Liver (tissue), 10 donors: ENCODE measurements at places on chromosomes 4 and X. TPM values are rescaled to one million over a fixed set of nuclear protein-coding genes. Genes with fewer than 3 reads are reported as not detected.

DNA sequence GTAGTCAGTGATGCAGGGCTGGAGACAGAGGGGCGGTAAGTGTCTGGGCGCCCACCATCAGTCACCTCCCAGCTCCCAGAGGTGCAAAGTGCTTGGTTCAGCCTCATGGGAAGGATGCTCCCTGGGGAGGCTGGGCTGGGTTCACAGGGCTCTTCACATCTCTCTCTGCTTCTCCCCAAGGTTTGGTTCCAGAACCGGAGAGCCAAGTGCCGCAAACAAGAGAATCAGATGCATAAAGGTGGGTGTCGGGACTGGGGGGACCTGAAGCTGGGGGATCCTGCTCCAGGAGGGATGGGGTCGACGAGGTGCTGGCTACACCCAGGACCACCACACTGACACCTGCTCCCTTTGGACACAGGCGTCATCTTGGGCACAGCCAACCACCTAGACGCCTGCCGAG, 10.1 kb downstream of the SHOX start:
- no peak for DNase-seq

Gene CYTL1
- total RNA-seq, result not detected

DNA sequence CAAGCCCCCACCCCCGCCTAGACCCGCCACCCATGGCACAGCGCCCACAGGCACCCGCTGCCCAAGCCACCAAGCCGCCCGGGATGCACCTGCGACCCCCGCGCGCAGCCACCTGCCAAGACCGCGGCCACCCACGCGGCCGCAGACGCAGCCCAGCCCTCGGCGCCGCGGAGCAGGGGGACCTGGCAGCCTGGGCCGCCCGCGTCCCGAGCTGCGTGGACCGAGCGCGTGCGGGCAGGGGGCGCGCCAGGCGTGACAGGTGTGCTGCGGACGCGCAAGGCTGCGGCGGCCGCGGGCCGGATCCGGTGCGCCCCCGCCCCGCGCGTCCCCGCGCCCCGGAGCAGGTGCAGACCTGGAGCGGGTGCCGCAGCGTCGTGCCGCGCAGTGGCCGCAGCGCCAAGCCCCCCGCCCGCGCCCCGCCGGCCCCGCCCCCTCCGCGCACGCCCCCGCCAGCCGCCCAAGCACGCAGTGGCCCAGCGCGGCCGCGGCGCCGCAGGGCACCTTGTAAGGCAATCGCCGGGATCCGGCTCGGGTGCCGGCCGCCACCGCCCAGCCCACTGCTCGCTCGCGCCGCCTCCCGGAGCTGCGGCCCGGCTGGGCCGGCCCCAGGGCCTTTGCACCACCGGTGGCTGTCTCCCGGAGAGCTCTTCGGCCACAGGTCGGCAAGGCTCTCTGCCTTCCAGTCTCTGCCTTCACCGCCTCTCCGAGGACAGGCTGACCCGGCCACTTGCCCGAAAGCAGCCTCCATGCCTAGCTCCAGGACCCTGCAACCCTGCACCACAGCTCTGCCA, at the start of gene PNCK:
Gene PNCK (minus strand): TSS at position 386 of the 791 bp plus-strand sequence. CDS start 737 bp downstream, outside the sequence.
- no peak for DNase-seq

- DNase-seq, result no peak
Measured at GRCh38 chrX:45849261-45849862, 648.7 kb upstream of the DIPK2B start.

Gene CORIN
- total RNA-seq, result 0.17 TPM

Gene LRIT3
- total RNA-seq, result 0.08 TPM

DNA sequence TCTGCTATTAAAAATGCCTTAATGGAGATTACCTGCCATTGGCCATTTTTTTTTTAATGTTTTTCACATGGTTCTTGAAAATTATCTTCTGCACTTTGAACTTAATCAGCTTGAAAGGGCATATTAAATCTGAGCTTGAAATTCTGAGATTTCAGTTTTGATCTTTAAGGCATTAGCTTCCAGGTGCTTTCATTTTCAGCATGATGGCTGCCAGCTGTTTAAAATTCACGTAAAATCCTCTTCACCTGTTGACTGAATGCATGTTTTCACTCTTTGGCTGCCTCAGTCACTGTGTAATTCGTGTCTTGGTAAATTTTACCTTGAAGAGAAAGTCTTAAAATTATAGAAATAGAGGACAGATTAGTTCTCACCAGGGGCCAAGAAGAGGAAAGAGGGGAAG, 39.6 kb downstream of the SMAD1 start:
- DNase-seq, result no peak

Gene HSFX4
- not detected for total RNA-seq

GRCh38 chr4:158869761-158870160, 100.9 kb downstream of the FNIP2 start:
- DNase-seq, result no peak

- DNase-seq, result no peak
Measured at GRCh38 chr4:176432811-176433540, 113.2 kb downstream of the SPCS3 start.

DNA sequence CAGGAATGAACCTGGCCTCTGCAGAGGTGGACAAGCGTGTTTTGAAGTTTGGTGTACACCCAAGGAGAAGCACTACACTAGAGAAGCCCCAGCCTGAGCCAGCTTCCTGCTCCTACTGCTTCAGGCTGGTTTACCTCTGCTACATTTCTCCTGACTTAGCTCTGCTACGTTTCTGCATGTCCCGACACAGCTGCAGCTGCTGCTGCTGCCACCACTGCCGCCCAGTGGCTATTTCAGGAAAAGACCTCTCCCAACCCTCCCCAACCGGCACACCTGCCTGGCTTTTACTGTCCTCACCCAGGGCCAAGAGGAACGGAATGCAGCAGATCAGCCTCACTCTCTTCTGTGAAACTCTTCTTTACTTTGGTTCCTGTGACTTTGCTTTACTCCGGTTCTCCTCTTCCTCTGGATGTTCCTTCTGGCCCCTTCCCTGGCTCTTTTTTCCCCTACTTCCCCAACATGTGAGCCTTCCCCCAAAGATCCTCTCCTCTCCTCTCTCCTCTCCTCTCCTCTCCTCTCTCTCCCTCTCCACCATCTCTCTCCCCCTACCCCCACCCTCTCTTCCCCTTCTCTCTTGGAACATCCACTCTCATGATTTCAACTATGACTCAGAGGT, 3.1 kb upstream of the P2RY4 start:
- DNase-seq, result peak; percentile 37

DNA sequence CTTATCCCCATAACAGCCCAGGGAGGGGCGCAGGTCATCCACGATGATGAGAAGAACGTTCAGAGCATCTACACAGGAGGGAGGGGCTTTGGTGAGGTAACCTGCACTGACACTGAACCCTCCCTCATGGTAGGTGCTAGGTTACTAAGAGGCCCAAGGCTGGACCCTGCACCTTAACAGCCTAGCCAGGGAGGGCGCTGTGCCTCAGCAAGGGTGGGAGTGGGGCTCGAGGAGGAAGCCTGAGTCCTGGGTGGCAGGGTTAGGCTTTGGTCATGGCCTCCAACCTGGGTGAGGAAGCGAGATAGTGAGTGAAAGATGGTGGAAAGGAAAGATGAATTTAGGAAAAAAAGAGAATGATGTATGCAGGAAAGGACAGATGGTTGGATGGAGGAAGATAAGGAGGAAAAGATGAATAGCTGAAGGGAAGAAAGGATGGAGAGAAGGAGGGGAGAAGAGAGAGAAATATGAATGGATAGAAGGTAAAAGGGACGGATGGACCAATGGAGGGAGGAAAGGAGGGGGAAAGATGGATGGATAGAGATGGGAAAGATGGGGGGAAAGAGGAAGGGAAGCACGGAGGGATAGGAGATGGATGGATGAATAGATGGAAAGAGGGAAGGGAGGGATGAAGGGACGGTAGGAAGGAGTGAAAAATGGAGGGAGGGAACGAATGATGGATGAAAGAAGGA, 736 bp downstream of the IDS start:
- no peak for DNase-seq

GRCh38 chrX:444305-444704, 57.6 kb upstream of the PPP2R3B start:
- DNase-seq, result no peak

Gene FNIP2
- 36.7 TPM for total RNA-seq

DNA sequence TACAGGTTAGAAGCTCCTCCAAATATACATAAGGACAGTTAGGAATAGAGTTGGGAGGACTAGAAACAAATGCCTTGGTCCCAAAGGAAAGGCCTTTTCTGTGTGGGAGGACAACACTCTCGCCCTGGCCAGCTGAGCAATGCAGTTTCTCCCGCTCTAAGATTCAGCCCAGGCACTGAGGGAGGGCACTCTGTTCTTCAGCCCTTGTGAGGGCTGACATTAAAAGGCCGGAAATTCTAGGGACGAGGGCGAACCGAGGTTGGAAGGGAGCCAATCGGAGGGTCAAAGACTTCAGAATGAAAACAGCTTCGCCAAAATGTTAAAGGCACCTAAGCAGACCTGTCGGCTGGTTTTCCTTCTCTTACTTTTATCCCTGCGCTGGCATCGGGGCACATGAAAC, 2.9 kb upstream of the PTCHD1 start:
- DNase-seq, result no peak

DNA sequence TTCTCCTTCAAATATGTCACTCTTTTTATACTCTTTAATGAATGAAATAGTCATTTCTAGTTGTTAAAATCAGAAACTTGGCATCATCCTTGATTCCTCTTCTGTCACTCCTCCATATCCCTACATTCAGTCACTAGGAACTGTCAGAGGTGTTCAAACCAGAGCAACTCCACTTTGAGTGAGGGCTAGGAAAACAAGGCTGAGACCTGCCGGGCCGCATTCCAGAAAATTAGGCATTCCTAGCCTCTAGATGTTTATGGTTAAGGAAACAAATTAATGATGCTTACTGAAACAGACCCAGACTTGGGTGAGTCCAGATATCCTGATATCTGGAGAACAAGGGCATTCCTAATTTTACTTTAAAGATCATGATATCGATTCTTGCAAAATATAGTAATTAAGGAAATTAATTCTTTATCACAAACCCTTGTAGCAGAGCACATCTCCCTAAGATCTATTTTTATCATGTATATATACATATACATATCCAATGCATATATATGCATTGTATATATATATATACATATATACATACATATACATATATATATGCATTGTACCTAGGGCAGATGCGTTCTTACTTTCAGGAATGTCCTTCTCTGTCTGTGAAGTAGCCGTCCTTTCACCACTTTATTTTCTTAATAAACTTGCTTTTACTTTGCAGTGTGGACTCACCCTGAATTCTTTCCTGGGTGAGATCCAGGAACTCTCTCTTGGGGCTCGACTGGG, 98.4 kb upstream of the GC start:
- DNase-seq, result no peak

GRCh38 chr4:76811604-76812412, 86.1 kb downstream of the SOWAHB start:
- DNase-seq, result no peak

Gene VCX3A
- not detected for total RNA-seq

GRCh38 chrX:112851806-112852205, 11.2 kb upstream of the AMOT start:
- no peak for DNase-seq
